ENCODE measurements at places on chromosomes 4 and X.

GRCh38 chr4:15213302-15213970, 211.2 kb downstream of the CPEB2 start:
- no peak for DNase-seq

DNA sequence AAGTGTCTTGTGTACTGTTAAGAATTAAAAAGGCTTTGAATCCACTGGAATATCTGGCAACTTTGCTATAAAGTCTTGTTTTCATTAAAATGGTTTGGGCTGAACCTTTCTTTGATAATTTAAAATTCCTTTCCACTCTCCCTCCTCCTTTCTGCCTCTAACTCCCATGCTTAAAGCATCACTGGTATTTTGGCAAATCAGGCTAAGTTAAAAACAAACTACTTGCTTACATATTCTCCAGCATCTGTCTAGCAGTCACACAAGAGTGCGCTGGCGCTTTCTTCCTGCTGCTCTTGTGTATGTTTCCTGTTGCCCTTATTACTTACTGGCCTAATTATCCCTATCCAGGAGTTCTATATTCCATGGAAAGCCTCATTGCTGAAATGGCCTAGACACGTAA, 136.6 kb downstream of the VEGFC start:
- no peak for DNase-seq

DNA sequence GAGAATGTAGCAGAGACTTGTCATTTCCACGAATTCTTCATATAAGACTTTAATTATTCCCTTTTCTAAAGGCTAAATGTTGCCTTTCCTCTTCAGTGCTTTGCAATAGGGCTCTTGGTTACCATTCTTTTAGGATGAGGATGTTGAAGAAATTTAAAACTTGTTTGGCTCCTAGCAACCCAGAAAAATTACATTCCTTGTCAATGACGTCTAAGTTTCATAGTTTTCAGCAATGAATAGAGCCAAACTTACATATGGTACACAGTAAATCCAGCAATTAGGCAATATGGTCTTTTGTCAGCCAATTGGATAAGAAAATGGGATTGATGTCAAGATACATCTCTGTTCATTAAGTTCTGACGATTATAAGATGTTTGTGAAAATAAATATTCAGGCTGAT, 1639.6 kb upstream of the PCDH10 start:
- no peak for DNase-seq

DNA sequence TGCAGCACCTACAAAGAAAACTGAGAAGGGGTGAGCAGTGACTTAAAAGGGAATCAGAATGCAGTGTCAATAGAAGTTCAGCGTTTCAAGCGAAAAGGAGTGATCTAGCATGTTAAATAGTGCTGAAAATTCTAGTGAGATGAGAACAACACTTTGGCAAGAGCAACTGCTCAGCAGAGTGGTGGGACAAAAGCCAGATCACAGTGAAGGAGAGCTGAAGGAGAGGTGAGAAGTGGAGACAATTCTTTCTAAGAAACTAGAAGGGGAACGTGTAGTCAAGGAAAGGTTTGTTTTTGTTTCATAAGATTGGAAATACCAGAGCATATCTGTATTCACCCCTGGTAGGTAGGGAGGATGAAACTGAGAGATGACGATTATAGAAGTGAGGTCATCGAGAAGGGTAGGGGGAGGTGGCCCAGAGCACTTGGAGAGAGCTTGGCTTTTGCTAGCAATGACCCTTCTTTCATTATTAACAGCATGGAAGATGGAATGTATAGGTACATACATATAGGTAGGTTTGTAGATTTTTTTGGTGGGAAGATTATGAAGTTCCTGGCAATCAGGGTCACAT, 33.7 kb downstream of the SRPX2 start:
- DNase-seq, result no peak

DNA sequence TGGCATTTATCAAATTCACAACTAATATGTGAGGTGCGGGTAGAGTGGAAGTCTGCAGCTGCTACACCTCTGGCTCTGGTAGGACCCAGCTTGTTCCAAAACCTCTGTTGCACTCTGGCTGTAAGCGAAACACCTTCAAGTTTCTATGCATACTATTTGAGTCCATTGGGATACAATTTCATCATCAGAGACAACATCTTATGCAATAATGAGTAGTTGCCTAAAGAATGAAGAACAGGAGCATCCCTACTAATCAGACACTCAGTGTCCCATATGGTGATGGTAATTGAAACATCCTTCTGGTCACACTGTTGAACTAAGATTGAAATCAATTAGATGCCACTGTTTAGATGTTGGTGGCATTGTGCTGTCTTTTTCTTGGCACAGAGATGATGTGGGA, 178.4 kb downstream of the MGST2 start:
- no peak for DNase-seq

- DNase-seq, result no peak
These were observed 69.4 kb downstream of the HMGB2 start for GRCh38 chr4:173264684-173265185.

- DNase-seq, result no peak
These were observed 5.7 kb downstream of the SYAP1 start for GRCh38 chrX:16725072-16725471.

DNA sequence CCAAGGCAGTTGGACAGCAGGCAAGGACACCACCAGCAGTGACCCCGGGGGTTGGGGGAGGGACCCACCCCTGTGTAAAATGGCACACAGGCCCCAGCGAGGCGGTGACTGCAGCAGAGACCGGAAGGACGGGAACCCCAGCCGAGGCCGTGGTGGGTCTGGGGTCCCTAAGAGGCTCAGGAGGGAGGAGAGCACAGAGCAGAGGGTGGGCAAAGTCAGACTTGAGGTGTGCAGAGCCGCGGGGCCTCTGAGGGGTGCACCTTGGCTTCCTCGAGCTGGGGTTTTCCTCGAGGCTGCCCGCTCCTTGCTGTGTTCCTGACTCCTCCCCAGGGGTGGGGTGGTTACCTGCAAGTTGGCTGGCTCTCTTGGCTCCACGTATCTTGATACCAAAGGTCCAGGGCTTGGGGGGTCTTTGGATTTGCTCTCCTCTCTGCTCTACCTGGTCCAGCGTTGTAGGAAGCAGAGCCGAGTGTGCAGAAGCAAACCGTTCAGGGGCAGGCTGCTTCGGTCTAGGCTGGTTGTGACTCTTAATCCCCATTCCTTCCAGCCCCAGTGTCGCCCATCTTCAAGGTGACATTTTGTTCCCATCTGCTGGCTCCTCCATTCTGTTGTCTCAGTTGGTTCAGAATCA, 37.9 kb upstream of the SORCS2 start:
- no peak for DNase-seq

DNA sequence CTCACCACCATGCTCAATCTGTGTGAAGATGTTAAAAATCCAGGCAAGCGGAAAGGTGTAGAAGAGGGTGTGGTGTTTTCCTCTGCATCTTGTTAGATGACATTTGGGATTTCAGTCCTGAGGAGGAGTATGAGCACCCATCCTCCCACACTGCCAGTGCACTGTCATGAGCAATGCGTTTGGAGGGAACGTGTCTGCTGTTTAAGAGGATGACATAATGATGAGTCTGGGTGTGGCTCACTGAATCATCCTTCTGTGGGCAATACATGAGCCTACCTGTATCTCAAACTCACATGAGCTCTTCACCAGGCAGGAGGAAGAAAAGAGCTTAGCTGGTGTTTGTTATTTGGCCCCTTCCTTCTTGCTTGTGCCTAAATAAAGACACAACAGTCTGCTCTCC, 67.9 kb upstream of the ARX start:
- DNase-seq, result no peak

GRCh38 chr4:108142870-108143269, 25.9 kb downstream of the LEF1 start:
- DNase-seq, result no peak

GRCh38 chr4:113978561-113979147, 793 bp downstream of the ARSJ start:
- DNase-seq, result no peak

DNA sequence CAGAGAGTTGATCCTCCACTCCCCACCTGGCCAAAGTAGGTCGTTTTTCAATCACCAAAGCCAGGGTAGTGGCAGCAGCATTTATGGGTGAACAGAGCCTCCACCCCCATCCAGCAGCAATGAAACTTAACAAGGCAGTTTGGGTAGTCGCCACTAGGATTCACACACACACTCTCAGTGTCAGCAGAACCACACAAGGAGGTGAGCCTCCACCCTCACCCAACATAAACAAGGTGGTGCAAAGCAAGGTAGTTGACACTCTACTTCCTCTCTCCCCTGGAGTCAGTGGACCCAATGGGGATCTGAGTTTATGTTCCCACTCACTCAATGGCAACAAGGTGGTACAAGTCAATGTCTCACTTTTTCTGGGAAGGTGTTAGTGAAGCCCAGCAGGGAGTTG, 50.4 kb upstream of the CCDC149 start:
- DNase-seq, result no peak
